NB4 (cell line): ENCODE measurements at places on chromosomes 3 and 15.

- DNase-seq, result no peak
Observed at GRCh38 chr3:102796804-102797203, 362.0 kb downstream of the ZPLD1 start.

DNA sequence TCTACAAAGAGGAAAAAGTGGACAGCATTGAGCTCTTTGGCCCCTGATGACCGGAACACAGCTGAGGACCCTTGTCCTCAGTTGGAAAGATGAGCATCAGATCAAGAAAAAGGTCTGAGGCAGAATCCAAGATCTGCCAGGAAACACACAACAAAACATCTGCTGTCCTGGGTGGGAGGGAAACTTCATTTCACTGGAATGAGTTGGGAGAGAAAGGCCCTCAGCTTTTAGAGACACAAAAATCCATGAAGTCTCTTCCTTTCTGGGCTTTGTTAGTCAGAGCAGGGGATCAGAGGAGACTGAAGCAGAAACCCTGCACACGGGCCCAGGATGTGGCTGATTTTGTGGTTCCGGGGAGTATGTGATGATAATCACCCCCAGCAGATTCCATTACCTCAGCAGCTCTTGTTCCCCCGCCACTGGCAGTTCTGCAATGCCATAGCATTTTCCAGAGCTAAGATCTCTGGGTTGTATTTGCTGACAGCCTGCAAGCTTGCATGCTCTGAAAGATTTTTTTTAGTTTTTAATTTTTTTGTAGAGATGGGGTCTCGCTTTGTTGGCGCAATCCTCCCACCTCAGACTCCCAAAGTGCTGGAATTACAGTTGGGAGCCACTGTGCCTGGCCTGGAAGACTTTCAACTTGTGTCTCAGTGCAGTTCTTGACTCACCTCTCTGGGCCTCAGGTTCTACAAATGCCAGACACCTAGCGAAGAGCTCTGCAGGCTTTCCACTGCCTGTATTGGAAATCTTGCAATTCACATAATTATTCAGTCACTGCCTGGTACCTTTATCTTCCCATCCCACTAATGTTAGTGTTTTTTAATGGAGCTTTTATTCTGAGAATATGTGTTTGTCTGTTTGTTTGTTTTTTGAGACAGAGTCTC lies 5.8 kb upstream of the TATDN2 start:
- peak; percentile 95 for DNase-seq

- DNase-seq, result no peak
Observed at GRCh38 chr3:43970351-43970750, 271.3 kb upstream of the TOPAZ1 start.

- no peak for DNase-seq
Observed at GRCh38 chr3:139774560-139775302, 97.0 kb upstream of the NMNAT3 start.

DNA sequence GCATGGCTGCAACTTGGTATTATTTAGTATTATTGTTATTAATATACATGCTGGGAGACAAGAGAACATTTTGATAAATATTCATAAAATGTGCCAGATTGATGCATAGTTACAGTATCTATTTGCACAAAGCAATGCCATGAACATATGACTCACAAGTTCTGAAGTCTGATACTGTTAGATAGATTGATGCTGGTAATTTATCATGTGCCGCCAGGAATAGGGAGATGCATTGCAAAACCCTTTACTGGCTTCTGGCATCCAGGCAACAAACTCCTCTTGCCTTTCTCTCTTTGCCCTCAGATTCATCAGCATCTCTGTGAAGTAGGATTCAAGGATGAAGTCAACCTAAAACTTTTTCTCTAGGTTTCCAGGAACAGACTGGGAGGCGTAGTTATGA lies 41.0 kb upstream of the SLC25A26 start:
- no peak for DNase-seq

GRCh38 chr15:42157981-42158765 lies 1.7 kb upstream of the PLA2G4F start:
- DNase-seq, result no peak

DNA sequence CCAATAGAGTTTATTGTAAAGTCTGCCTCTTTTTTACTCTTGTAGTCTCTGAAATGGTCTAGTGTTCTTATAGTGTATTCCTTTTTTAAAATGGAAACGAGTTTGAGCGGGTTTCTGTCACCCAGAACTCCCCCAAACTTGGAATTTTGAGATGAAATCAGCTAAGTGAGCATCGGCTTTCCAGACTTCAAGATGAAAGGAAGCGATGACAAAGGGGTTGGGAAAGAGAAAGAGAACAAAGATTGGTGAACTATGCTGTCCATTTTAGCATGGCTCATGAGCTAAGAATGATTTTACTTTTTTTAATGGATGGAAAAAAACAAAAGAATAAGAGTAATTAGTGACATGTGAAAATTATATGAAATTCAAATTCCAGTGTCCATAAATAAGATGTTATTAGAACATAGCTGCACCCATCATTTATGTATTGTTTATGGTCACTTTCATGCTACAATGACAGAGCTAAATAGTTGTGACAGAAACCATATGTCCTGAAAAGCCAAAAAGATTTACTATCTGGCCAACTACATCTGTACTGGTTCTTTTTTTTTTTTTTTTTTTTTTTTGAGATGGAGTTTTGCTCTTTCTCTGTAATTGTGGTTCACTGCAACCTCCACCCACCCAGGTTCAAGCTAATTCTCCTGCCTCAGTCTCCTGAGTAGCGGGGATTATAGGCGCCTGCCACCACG lies 52.7 kb upstream of the PDZRN3 start:
- no peak for DNase-seq

- no peak for DNase-seq
Observed at GRCh38 chr15:47718497-47719437, 1.5 kb downstream of the SEMA6D start.

GRCh38 chr15:63913786-63914315 lies 80.1 kb upstream of the HERC1 start:
- no peak for DNase-seq

GRCh38 chr15:57184502-57184901 lies 191.8 kb upstream of the CGNL1 start:
- no peak for DNase-seq

- DNase-seq, result no peak
Observed at GRCh38 chr3:54756330-54756731, 171.5 kb downstream of the LRTM1 start.

DNA sequence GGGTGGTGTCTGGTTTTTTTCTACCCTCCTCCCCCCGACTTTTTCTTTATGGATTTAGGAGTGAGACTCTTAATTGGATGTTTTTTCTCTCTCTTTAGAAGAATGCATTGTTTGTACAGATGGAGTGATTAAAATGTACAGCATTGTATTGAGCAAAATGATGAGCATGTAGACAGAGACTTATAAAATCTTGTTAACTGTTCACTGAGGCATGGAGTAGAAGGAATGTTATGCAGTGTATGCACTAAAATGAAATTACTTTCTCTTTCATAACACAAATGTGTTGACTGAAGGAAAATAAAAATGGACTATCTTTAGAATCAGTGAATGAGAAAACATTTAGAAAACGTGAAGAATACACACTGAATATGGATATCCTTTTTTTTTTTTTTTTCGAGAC lies 39.8 kb downstream of the ZFAND6 start:
- DNase-seq, result no peak

DNA sequence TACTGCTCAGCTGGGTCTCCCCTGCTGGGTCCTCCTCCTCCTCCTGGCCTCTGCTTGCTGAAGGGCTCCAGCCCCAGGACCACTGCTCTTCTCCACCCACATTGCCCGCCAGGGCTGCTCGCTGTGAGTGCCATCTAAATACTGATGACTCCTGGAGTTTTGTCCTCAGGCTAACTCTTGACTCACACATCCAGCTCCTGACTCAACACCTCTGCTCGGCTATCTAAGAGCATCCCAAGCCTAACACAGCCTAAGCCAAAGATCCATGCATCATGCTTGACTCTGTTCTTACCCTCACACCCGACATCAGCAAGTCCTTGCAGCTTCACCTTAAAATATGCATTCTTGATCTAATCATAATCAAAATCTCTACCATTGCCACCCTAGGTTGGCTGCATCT lies 260.2 kb downstream of the KLF13 start:
- DNase-seq, result no peak

GRCh38 chr3:132726341-132726823 lies 4.2 kb upstream of the NPHP3 start:
- peak; percentile 64 for DNase-seq

DNA sequence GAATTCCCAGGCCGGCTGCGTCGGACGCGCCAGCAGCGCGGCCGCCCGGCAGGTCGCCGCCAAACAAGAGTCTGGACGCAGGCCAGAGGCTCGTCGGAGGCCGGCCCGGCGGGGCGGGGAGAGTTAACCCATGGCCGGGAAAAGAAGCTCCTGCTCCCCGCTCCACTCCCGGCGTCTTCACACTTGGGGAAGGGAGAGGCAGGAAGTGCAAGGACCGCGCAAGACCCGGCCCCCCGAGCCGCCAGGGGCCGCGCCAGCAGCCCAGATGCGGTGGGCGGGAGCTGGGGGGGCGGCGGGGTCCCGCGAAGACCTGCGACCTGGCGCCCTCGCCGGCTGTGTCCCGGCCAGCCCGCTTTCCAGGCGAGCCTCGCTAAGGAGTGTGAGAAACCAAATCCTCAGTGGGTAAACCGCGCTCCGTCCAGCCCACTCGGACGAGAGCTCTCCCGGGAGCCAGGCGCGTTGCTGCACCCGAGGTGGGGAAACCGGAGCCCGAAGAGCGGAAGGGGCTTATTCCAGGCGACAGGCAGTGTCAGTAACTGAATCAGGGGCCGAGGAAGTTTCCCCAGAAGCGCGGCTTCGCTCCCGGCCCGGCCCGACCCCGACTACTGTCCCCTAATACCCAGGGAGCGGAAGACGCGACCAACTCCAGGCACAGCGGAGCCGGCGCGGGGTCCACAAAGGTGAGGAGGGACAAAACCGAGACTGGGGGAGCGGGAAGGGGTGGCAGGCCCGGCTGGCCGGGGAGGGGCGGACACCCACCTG lies 721 bp downstream of the ADAMTS7 start:
- peak; percentile 54 for DNase-seq

DNA sequence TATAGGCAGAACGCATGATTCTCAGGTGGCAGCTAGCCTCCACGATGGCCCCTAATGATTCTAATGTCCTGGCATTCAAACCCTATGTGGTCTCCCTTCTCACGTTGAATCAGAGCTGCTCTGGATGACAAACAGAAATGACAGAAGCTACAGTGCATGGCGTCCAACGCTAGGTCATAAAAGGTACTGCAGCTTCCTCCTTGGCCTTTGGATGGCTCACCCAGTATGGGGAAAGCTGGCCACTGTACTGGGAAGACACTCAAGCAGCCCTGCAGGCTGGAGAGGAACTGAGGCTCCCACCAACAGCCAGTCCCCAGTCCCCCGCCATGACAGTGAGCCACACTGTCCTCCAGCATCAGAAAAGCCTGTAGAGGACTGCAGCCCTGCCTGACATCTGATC lies 286.3 kb downstream of the FAM43A start:
- DNase-seq, result no peak

GRCh38 chr3:131747466-131747865 lies 244.7 kb upstream of the MRPL3 start:
- DNase-seq, result no peak

- DNase-seq, result peak; percentile 48
Observed at GRCh38 chr3:50602595-50603191, 8.9 kb downstream of the CISH start.

- no peak for DNase-seq
Observed at GRCh38 chr15:68518785-68519430, 59.9 kb upstream of the CORO2B start.

- DNase-seq, result no peak
Observed at GRCh38 chr15:72112116-72112515, 5.8 kb downstream of the MYO9A start.

DNA sequence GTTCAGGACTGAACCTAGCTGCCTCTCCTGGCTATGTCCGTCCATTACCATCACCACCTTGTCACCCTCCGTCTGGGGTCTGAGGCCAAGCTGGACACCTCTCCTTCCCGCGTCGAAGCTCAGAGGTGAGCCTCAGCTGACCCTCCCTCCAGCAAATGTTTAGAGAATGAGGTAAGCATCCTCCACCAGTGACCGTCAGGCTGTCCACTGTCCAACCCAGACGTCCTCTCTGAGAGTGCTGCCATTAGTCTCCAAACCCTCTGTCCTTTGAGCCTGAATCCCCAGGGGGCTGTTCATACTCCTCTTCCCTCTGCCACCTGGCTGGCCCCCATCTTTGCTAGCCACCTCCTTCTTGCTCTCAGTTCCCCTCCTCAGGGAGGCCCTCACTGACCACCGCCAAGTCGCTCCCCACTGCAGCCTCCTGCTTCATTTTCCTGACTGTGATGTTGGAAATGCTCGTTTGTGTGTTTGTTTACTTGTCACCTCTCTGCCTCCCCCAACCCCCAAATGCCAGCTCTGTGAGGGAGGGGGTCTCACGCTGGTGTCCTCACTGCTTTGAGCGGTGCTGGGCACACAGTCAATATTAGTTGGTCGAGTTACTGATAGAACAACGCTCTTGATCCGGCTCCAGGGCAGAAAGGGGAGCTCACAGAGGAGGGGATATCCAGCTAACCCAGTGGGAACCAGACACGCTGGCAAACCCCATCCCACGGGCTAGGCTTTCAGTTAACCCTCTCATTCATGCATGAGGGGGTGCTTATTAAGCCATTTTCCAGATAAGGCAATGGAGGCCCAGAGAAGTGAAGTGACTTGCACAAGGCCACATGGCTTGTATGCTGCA lies 64.9 kb downstream of the IQSEC1 start:
- DNase-seq, result no peak

DNA sequence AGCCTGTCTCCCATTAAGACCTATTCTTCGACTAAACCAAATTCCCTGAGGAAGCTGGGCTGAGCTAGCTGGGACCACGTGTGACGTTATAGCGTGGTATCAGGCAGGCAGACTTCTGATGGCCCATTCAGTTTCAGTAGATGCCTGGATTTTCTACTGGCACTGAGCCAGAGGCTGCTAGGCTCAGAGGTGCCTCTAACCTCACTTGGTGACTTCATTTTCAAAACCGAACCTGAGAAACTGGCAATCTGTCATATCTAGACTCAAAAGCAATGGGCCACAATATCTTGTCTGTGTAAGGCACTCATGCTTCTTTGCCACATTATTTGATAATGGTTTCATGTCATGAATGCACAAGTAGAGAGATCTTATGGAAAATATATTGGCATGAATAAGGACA lies 352.1 kb upstream of the AZI2 start:
- no peak for DNase-seq

DNA sequence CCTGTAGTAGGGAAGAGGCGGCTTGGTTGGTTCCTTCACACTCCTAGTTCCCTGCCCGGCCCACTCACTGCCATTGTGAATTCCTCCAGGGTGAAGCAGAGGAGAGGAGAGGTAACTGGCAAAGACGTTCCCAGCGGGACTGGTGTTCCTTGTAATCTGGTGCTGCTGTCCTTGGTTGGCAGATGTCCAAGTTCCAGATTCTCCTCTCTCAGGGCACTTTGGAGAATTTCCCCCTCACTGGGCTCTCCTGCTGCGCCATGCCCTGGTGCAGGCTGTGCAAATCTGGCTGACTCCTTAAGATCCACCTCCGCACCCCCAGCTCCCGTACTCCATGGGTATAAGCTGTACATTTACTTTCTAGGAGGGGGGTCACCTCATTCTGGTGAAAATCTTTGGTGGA lies 37.3 kb downstream of the THSD4 start:
- no peak for DNase-seq
